Activated T-helper 1 cell treated with anti-CD3 and anti-CD28 coated beads, Interleukin-2, amount 50 U/mL, for 16 hours (primary cell): ENCODE measurements at places on chromosomes 13 and 19.
A peak's percentile ranks its signal among the peaks of the same experiment; 100 is the strongest.

GRCh38 chr13:97743938-97744337 lies 209.5 kb upstream of the IPO5 start:
- no peak for DNase-seq

DNA sequence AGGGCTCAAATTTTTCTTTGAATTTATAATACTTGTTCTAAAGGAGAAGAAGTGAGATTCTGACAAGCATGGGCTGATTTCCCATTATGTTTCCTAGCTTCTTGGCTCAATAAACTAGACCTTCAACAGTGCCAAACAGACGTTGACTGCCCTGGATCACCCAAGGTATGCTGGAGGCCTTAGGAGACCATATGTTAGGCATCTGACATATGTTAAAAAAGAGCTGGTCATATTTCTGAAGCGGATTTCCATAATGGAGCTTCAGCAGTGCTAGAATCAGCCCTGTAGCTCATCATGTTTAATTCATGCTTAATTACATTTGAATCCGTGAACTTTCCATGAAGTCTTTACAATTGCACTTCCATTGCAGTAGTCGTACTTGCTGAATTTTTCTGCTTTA lies 653.3 kb downstream of the DIAPH3 start:
- no peak for DNase-seq

DNA sequence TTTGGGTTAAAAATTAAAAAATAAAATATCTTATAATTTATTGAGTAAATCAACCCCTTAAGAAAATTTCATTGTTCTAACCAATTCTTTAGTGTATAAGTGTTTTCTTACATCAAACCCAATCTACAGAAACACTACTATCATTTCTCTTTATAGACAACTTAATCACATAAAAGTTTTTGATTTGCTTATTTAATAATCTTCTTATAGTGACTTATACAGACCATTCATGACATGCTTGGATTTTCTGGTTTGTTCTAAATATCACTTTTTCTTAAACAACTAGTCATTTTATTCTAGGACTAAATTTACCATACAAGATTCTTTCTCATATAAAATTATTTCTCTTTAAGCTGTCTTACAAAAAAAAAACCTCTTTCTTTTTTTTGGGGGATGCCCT lies 27.3 kb upstream of the ZSCAN5A start:
- DNase-seq: no peak

- DNase-seq: no peak
Measured at GRCh38 chr19:39946532-39946931, 12.1 kb upstream of the FCGBP start.

GRCh38 chr19:13056052-13056660 lies 46.5 kb downstream of the LYL1 start:
- no peak for DNase-seq

DNA sequence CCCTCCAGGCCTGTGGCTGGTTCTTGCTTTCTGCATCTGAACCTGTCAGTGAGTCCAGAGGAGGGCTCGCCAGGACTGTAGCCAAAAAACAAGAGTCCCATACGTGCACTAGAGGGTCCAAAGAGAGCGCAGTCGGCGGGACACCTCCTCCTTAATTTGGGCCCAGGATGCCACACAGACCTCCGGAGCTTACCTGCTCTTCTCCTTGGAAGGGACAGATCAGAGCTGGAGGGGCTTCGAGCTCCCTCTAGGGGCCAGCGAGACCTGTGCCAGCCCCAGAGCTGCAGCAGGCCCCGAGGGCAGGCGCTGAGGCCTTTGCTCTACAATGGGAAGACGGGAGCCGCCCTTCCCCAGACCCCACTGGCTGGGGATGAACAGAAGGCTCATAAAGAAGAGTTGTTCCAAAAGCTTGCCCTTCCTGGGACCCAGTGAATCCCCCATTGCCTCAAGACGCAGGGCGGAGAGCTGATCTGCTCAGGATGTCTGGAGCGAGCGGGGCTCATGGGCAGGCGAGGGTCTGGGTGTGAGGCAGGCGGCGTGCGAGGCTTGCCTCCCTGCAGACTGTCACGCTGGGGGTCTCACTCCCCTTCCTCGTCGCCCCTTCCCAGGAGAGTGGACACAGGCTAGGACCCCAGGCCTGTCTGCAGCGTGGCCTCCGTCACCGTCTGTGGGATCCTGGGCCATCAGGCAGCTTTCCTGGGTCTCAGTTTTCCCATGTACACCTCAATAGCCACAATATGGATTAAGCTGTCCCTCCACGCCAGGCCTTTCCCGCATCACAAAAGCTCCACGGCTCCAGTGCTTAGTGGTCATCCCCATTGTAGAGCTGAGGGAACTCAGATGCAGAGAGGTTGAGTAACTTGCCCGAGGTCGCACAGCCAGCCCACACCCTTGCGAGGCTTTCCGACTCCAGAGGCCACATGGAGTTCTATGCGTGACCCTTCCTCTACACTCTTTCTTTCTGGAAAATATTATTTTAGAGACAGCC lies 46.9 kb upstream of the VSTM2B start:
- no peak for DNase-seq

DNA sequence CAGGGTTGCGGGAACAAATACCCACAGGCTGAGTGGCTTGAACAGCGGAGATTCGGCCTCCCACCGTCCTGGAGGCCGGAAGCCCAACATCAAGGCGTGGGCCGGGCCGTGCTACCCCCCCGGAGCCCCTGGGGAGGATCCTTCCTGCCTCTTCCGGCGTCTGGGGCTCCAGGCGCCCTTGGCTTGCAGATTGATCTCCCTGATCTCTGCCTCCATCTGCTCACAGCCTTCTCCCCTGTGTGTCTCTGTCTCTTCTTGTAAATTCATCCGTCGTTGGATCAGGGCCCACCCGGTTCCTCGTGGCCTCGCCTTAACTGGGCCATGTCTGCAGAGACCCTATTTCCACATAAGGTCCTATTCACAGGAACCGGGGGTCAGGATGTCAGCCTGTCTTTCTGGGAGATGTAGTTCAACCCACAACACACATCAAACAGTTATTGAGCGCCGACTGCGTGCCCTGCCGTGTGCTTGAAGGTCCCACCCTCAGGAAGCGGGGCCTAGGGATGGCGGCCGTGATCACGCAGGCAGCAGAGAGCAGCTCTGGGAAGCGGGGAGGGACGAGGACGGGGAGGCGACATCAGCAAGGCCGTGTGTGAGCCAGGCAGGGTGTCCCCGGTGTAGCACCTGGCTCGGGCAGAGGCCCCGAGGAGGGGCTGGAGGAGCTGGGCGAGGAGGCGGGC lies 21.3 kb downstream of the HCN2 start:
- DNase-seq: peak; percentile 39

DNA sequence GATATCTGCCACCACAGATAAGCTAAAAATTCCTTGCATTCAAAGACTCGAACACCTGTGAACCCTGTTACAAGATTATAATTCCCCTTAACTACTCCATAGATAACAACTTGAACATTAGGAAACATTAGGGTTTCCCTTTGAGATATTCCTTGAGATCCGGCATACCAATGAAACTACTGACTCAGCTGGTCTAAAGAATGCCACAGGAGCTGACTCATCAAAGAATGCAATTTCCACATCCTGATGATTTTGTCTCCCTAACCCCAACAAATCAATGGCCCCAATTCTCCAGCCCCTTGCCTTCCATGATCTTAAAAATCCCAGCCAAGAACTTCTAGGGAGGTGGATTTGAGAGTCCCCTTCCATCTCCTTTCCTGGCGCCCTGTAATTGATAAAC lies 35.6 kb upstream of the ZNF599 start:
- DNase-seq: no peak

DNA sequence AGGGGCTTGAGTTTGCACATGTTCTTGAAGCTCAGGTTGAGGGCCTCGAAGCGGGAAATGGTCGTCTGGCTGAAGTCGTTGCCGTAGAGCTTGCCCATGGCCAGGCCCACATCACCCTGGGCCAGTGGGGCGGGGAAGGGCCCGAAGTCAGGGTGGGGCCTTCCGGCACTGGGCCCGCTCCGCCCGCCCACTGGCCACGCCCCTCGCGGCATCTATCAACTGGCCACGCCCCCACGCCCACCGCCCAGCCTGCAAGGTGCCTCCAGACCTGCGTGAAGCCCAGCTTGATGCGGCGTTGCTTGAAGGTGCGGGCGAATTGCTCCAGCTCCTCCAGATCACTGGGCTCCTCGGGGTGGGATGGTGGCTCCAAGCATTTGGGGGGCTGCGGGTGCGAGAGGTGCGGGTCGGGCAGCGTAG lies 19.9 kb downstream of the ZNF574 start:
- no peak for DNase-seq

DNA sequence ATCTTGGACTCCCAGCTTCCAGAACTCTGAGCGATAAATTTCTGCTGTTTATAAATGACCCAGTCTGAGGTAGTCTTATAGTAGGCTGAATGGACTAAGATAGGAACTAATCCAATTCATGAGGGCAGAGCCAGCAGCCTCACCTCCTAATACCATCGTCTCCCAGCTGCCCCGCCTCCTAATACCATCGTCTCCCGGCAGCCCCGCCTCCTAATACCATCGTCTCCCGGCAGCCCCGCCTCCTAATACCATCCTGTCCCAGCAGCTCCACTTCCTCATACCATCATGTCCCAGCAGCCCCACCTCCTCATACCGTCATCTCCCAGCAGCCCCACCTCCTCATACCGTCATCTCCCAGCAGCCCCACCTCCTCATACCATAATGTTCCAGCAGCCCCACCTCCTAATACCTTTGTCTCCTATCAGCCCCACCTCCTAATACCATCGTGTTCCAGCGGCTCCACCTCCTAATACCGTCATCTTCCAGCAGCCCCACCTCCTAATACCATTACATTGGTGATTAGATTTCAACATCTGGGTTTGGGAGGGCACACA lies 2.4 kb upstream of the ARGLU1 start:
- peak; percentile 56 for DNase-seq

- DNase-seq: peak; percentile 22
Measured at GRCh38 chr19:39237200-39238184, 7.3 kb downstream of the IFNL3 start.

DNA sequence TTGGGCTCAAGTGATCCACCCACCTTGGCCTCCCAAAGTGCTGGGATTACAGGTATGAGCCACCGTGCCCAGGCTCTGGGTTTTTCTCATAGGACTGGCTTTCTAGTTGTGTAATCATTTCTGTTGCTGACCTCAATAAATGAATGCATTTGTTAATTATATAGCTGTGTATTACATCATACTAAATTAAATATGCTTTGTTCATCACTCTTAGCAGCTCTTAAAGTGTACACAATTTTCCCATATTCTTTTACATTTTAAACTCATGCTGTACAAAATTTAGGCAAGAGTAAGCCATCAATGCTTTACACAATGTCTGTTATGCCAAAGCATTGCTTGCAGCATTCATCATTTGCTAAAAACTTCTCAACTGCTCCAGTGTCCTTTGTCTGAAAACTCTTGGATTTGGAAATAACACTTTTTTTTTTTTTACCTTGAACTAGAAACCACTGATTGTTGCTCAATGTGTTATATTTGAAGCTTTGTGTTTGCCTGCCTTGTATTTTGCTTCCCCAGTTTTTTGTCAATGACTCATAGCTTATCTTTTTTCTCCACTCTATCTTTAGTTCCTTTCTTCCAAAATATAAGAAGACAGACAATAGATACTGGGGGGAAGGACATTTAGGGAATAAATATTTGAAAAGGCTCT lies 31.4 kb downstream of the CCDC122 start:
- no peak for DNase-seq

DNA sequence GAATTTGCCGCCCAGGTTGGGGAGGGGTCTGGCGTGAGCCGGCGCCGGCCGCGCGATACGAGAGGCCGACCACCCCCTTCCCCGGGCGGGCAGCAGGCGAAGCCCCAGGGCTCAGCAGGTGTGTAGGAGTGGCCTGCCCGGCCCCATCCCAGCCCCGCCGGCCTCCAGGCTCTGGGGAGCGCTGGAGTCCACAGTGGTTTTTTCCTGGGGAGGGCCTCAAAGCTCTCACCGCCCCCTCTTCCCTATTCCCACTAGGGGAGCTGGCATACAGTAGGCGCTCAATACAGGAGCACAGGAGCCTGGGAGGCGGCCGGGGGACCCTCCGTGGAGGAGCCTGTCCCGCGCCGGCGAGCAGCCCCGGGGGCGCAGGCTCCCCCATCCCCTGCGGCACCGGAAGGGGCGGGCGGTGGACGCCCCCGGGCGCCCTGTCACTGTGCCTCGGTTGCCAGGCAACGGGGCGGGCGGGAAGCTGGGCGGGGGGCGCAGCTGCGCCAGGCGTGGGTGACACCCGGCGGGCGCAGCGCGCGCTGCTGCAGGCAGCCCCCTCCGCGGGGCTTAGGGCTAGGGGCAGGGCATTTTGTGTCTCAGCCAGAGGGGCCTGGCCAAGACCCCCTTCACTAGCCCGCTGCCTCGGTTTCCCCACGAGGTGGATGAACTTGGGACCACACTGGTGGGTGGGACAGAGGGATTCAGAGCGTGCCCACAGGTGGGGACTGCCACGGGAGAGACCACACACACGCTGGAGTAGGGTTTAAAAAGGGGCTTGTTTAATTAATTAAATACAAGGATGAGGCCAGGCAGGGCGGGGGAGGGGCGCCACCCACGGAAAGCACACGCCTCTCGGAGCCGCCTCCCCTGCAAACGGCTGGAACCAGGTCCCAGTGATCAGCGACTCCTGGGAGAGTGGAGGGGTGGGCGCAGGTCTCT lies 3.6 kb upstream of the REXO1 start:
- DNase-seq: peak; percentile 43

- DNase-seq: no peak
Measured at GRCh38 chr13:97125810-97126738, 96.1 kb upstream of the MBNL2 start.

DNA sequence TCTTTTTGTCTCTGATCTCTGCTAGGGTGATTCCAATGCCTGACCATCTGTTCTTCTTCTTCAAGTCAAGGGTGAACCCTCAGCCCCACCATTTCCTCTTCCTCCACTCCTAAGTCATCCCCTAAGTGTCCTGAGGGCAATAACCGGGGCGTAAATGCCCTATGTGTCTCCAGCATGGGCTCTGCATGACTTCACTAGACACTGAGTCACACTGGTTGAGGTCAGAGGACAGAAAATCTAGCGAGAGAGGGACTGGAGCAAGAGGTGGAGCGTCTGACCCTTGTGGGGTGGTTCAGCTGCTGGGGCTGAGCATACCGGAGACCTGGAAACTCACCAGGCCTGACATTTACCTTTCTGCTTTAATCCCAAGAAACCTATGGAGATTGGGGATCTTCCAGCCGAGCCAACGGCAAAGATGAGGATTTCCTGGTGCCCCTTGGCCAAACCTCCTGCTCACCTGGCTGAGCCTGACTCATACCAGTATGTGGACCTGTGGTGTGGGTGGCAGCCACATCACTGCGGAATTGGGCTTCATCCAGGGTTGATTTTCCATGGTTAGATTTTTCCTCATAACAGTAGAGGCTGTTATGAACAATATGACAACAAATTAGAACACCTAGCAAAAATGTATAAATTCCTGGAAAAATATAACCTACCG lies 26.9 kb downstream of the SCGB2B2 start:
- DNase-seq: no peak

GRCh38 chr13:31038834-31039552 lies 106.5 kb downstream of the TEX26 start:
- no peak for DNase-seq

- no peak for DNase-seq
Measured at GRCh38 chr13:71722206-71722605, 144.8 kb downstream of the DACH1 start.
